Stimulated activated CD8-positive, alpha-beta memory T cell treated with anti-CD3 and anti-CD28 coated beads, Interleukin-15, amount 100 ng/mL, for 24 hours (primary cell): ENCODE measurements at places on chromosomes 2 and 18.

- DNase-seq, result no peak
These were observed 693 bp downstream of the ORC2 start for GRCh38 chr2:200962811-200963123.

DNA sequence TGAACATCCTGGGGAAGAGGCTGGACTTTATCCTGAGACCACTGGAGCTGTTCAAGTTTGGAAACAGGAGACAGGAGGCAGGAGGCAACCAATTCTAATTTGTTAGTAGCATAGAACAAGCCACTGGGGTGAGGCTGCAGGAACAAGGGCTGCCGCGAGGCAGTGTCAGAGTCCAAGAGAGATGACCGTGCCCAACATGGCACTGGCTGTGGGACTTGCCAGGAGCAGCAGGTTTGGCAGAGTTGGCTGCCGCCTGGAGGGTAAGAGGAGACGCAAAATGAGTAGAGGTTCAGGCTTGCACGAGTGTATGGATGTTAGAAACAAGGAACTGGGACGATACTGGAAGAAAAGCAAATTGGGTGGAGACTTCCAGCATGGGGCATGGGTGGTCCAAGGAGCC, 168.5 kb downstream of the TPGS2 start:
- no peak for DNase-seq

DNA sequence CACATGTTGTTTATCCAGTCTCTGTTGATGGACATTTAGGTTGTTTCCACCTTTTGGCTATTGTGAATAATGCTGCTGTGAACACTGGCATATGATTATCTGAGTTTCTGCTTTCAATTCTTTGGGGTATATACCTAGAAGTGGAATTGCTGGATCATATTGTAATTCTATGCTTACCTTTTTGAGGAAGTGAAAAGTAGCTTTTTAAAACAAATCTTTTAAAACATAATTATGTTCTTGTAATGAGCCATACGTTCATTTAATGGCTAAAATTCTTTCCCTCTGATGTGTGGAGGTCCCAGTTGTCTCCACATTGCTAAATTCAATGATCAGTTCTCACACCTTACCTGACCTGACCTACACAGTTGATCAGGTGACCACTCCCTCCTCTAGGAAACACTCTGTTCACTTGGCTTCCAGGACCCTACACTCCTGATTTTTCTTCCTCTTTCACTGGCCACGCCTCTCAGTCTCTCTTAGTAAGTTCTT, 27.8 kb upstream of the SERTAD2 start:
- no peak for DNase-seq

GRCh38 chr2:42935692-42936671, 143.6 kb upstream of the HAAO start:
- DNase-seq, result no peak

GRCh38 chr18:40197711-40198110, 1757.3 kb upstream of the PIK3C3 start:
- DNase-seq, result no peak

GRCh38 chr18:4536447-4536846, 81.3 kb upstream of the DLGAP1 start:
- DNase-seq, result no peak
